ENCODE measurements at places on chromosomes 1 and 21.

GRCh38 chr21:41699311-41699710 is 67.5 kb downstream of the RIPK4 start:
- no peak for DNase-seq

DNA sequence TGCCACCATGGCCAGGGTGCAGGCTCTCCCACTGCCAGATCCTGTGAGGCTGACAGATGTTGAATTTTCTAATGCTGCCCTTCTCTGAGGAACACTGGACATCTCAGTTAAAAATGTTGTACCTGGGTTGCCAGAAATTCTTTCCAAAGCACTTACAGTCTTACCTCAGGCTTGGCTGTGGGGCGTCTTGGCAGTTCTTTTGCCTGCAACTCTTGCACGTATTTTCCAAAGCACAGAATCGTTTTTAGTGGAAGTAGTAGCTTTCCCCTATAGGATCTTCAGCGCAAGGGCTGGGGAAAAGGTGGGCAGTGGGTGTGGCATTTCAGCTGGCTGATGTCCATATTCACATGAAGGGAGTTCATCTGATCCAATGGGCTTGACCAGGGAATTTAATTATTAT is 53.9 kb downstream of the EDN2 start:
- no peak for DNase-seq

GRCh38 chr1:145786271-145786670 is 37.6 kb downstream of the RNF115 start:
- no peak for DNase-seq

DNA sequence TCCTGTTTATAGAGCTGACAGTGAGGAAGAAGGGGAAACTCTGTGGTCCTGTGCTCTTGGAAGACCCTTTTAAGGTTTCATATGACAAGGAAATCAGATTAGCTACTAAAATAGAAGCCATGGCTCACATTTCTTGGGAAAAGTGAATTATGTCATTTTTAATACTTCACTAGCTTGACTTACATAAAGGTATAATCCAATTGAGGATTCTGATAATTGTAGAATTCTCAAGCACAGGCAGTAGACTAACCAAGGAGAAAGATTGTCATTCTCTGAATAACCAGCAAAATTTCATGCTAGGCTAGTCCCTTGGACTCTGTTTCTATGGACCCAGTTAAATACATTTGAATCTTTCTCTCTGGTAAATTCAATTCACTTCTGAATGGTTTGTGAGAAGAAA is 613.0 kb upstream of the BEND5 start:
- no peak for DNase-seq

DNA sequence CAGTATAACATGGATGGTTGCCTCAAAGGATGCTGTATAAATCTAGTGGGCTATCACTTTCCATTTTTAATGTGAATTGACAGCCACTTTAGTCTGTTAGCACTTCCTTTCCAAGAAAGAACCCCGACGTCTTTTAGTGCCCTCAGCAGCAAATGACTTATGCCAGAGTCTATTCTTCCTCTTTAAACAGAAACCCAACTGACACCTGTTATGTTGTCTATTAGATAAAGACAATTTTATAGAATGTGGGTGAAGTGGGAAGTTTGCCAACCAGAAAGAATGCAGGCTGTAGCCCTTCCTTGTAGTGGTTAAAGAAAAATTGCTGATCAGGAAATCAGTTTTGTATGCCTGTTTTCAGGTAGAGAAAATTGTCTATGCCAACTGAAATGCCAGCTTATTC is 344.9 kb downstream of the ZNF326 start:
- DNase-seq, result no peak

- DNase-seq, result no peak
Observed at GRCh38 chr1:201190624-201191051, at the start of gene IGFN1. Gene IGFN1 (plus strand): TSS chr1:201190824. CDS start chr1:201193294, 2,470 bp downstream.

- no peak for DNase-seq
Observed at GRCh38 chr1:50661626-50662025, 238.4 kb upstream of the DMRTA2 start.

- DNase-seq, result no peak
Observed at GRCh38 chr21:35204850-35205541, 155.9 kb upstream of the RUNX1 start.

- no peak for DNase-seq
Observed at GRCh38 chr1:39564340-39564739, 12.2 kb downstream of the PABPC4 start.

- DNase-seq, result no peak
Observed at GRCh38 chr1:22447621-22448111, 4.0 kb upstream of the ZBTB40 start.

DNA sequence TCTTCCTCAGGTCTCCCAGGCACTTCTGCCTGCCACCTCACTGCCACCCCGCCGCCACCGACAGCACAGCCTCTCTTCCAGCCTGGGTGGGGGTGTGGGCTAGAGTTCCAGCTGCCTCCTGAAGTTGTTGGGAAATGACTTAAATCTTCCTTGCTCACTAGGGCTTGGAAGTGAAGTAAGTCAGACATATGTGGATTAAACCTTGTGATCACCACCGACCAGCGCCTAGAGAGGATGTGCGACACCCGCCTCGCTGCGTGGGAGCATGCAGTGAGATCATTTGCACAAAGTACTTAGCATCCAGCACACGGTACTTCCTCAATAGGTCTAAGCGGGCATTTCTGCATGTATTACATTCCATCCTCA is 71.4 kb upstream of the FAM20B start:
- no peak for DNase-seq

DNA sequence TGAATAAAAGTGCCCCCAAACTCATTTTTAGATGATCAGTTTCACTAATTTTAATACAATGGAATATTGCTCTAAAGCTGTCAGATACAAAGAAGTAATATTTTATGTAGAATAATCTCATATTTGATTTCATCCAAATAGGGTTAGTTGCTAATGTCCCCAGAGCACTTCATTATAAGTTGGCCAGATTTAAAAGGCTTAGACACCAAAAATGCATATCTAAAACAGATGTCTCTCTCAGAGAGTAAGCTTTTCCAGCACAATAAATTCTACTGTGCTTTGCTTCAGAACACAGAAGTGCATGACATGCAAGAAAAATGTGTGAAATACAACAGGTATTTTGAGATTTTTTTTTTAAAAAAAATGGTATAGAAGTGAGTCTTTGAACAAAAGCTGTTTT is 194.2 kb downstream of the LRRIQ3 start:
- no peak for DNase-seq

DNA sequence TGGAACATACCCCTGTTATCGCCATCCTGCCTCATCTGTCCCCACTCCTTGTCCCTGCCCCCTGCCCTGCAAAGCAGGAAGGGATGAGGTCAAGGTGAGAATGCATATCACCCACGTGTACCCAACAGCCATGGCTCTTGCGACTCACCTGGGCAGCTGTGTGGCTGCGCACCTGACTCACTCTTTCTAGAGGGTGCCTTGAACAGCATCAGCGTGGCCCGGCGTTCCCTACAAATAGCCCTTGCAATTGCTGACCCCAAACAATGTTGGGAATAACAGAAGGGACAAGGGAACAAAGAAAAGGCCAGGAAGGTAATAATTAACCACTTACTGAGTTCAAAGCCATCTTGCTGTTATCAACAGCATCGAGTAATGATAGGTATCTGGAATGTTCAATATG is 10.2 kb downstream of the TMPRSS2 start:
- DNase-seq, result no peak

DNA sequence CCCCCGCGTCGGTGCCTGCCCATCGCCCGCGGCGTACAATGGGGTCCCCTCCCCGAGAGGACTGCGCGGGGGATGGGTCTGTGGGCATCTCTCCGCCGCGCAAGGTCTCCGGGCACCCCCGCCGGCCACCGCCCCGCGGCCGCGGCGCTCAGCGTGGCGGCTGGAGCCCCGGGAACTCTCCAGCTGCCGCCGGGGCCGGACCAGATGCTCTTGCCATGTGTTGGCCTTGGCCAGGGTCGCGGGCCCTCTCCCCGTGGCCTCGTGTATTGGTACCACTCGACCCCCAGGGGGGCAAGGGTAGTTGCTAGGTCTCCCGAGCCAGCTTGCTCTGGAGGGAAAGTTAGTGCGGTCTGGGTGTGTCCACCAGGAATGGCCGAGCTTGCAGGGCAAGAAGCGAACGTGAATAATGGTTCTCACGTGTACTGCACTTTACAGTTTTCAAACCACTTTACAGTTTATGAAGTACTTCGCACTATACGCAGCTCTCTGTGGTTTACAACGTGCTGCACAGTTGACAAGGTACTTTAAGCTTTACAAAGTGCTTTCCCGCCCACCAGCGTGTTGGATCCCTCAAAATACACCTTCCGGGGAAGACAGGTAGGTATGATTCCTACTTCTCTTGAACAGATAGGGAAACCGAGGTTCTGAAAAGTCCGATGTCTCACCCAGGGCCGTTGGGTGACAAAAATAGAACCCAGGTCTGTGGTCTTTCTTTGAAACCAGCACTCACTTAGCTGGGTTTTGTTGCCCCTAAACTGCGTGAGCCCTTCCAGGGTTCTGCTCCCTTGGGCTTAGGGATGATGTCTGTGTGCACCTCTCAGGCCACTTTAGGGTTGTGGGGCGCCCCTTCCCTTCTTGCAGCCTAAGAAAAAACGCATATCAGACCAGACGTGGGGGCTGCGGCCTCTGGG is 1.2 kb downstream of the EPHB2 start:
- DNase-seq, result no peak

DNA sequence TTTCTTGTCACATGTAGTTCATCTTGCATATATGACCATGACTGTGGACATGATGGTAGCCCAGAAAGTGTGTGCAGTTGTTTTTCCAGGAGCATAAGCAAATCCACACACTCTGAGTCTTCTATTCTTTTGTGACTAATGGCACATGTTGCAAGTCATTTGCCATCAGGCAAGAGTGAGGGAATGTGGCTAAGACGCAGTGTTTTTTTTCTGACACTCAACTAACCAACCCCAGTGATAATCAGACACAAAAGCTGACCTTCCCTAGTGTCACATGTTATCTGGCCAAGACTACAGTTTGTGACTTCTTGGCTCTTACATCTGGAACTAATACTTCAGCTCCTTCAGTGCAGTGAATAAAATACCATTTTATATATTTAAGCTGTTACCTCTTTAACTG is 108.8 kb downstream of the ITSN1 start:
- no peak for DNase-seq

- DNase-seq, result no peak
Observed at GRCh38 chr21:17798796-17799195, 20.4 kb downstream of the C21orf91 start.

- DNase-seq, result no peak
Observed at GRCh38 chr1:28037946-28038345, 50.5 kb downstream of the EYA3 start.

- no peak for DNase-seq
Observed at GRCh38 chr21:31592516-31592915, 67.0 kb upstream of the SOD1 start.

DNA sequence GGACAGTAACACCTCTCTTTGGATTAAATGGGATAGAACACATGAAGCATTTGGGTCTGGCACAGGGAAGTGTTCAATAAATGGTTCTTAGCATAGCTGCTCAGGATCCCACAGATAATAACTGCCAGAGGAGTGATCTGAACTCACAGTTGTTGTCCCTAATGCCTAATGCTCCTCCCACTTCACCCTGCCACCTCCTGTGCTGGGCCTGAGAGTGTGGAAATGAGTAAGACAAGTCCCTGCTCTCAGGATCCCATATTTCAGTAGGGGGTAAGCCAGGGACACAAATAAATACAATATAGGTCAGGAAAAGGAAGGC is 19.9 kb upstream of the FOXO6 start:
- no peak for DNase-seq

GRCh38 chr1:100866041-100866900 is 28.4 kb downstream of the EXTL2 start:
- no peak for DNase-seq

GRCh38 chr1:39613250-39613649 is 26.2 kb downstream of the HEYL start:
- no peak for DNase-seq

DNA sequence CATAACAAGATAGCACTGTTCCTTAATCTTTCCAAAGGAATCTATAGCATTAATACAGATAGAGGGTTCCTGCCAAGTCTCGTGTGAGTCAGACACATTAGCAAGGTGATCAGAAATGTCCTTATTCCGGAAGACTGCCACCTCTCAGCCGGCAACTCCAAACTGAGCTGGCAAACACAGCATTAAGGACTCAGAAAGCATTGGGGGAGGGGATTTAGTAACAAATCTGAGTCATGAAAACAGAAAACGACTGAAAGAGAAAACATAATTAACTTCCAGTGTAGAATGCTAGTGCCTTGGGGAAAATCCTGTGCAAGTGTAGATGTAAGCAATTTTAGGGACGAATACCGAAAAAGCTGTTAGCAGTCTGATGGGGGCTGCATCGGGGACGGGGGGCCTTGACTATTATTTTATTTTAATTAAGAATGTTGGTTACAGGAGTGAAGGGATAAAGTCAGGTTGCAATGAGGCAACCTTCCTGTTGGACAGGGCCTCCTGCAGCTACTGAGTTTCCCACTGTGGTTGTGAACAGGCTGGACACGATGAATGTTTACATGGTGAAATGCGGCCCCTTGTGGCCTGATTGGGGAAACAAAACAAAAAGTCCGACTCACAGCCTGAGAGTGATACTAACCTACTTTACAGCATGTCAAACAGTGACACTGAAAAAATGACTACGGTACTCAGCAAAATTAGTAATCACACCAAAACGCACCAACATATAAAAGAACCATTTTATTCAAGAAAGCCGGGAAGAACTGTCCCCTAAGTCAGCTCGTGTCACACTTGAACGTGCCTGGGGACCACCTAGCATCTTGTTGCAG is 20.7 kb downstream of the MIS18A start:
- peak; percentile 5 for DNase-seq

- DNase-seq, result no peak
Observed at GRCh38 chr21:15753741-15754140, 24.0 kb downstream of the USP25 start.

GRCh38 chr1:236734141-236734765 is 48.0 kb downstream of the ACTN2 start:
- DNase-seq, result no peak

DNA sequence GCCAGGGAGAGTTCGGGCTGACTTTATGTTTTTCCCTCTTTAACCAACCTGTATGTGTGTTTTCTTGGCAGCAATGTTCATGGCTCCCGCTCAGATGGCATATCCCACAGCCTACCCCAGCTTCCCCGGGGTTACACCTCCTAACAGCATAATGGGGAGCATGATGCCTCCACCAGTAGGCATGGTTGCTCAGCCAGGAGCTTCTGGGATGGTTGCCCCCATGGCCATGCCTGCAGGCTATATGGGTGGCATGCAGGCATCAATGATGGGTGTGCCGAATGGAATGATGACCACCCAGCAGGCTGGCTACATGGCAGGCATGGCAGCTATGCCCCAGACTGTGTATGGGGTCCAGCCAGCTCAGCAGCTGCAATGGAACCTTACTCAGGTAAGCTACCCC is 33.6 kb upstream of the ZFP69B start:
- no peak for DNase-seq

DNA sequence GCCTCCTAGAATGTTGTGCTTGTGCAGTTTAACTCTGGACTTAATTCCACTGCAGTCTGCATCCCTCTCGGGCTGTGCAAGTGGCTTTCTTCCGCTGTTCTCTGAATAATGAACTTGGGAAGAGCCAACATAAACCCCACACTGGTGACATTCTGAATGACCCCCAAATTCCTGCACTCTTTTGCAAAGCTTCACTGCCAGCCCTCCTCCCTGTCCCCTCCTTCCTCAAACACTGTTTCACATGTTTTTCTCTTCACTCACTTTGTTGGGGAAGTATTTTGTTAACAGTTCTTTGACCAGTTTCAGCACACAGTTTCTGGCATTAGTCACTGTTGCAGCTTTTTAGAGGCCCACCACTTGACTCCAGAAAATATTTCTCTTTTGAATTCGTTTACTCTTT is 39.7 kb downstream of the GNG12 start:
- DNase-seq, result no peak

- no peak for DNase-seq
Observed at GRCh38 chr1:78080767-78081166, 35.0 kb downstream of the GIPC2 start.

- DNase-seq, result no peak
Observed at GRCh38 chr1:171985639-171986038, 144.3 kb downstream of the DNM3 start.
